ENCODE measurements at places on chromosomes 11 and 22.

- no peak for DNase-seq
These were observed 693.7 kb downstream of the OPCML start for GRCh38 chr11:132838627-132839026.

DNA sequence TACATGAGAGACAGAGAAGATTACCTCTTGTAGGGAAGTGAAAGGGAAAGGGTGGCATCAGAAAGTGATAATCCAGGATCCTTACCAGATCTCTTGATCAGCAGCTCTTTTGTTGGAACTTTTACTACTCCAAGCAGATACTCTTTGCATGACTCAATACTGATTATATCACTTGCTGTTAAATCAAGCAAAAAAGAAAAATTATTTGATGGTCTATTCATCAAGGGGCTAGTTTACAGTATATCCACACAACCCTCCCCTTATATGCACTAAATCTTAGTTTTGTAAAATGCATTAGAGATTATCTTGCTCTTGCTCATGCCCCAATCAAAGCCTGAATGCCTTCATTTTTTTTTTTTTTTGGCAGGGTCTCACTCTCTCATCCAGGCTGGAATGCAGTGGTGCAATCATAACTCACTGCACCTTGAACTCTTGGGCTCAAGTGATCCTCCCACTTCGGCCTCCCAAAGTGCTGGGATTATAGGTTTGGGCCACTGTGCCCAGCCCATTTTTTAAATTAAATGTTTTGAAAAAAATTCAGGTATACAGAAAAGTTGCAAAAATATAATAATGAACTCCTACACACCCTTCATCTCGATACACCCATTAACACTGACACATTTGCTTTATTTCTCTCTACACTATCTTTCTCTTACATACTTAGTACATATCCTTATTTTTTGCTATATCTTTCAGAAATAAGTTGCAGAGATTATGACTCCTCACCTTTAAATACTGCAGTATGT lies 76.1 kb upstream of the UCP3 start:
- DNase-seq = no peak

GRCh38 chr22:28937206-28938025 lies 54.0 kb downstream of the ZNRF3 start:
- no peak for DNase-seq

GRCh38 chr11:85281550-85281949 lies 345.6 kb downstream of the DLG2 start:
- DNase-seq = no peak

DNA sequence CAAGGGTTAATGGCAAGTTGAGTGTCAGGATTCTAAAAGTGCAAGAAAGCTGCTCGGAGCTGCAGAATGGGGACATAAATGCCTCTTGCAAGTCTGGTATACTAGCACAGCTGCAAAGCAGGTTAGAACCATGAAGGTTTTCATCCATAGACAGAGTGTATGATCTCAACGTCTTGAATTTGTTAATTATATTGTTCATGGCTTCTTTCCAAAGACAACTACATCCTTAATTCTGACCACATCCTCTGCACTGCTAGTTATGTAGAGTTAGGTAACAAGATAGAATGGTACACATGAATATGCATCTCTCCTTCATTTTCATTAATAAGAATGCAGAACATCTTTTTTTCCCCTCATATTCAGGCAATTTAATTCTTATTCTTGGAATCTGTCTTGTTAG lies 34.2 kb downstream of the EXPH5 start:
- DNase-seq = no peak

DNA sequence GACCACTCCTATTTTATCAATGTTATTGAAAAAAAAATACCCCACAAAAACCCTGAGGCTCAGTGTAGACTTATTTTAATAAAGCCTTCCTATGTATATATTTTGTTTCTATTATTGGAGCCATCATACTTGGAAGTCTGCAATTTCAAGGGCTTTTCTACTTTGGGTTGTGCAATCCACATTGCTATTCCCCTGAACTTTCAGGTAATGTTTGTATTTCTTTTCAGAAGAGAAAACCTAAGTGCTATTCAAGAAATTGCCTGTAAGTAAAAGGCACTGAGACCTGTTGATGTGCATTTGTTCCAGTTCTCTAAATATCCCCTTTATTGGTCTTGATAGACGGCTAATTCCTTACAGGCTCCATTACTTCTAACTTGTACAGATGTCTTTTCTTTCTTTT lies 280.7 kb upstream of the RAG2 start:
- no peak for DNase-seq

- DNase-seq = no peak
These were observed 21.6 kb upstream of the LMO1 start for GRCh38 chr11:8285228-8285627.

GRCh38 chr11:68987211-68987610 lies 6.4 kb upstream of the MRGPRD start:
- no peak for DNase-seq

DNA sequence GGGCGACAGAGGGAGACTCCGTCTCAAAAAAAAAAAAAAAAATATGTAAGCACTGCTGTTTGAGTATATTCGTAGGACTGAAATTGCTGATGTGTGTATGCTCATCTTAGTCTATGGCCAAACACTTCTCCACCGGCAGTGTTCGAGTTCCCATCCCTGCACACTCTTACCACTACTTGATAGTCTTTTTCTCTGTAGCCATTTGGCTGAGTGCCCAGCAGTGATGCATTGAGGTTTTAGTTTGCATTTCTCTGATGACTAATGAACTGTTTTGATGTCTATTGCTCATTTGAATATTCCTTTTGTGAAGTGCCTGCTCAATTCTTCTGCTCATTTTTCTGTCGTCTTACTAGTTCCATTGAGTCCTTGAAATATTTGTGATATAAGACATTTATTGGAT lies 1.9 kb downstream of the TIRAP start:
- peak; percentile 85 for DNase-seq

DNA sequence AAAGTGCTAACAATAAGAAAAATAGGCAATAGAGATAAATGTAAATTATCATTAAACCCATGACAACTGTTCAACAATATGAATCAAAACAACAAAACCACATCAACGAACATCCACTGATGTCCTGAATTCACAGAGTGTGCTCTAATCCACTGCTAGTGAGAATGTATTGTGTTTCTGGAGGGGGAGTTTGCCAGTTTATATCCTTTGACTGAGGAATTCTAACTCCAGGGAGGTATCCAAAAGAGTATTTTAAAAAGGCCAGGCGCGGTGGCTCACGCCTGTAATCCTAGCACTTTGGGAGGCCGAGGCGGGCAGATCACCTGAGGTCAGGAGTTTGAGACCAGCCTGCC lies 1.7 kb upstream of the WEE1 start:
- no peak for DNase-seq

DNA sequence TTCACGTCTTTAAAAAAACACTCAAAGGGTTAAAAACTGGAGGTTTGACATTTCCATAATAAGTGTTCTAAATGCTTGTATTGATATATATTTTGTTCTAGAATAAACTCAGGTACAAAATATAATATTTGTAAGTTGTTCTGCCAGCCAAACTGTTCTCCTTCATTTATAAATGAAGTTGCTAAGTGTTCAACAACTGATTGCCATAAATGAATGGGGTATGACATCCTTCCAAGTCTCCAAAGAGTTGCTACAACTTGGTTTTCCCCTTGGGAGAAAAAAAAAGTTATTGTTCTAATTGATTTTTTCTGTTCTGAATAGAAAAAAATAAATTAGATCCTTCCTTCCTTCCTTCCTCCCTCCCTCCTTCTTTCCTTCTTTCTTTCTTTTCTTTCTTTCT lies 65.4 kb upstream of the BLID start:
- no peak for DNase-seq

- no peak for DNase-seq
These were observed 104.4 kb downstream of the STIM1 start for GRCh38 chr11:3959903-3960265.

DNA sequence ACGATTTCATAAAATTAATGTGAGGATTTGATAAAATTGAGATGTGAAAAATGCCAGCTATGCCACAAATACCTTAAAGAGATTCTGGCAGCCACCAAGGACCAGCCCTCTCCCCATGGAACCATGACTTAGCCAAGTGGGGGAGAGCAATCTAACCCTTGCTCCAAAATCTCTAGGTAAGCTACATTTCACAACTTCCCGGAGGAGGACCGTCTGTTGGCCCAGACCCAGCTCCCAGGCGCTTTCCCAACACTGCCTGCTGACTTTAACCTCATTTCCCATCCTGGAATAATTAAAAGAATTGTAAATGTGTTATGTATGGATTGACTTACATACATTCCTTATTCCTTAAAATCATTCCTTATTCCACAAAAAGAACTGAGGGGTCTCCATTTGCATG lies 47.5 kb upstream of the TENM4 start:
- no peak for DNase-seq

- no peak for DNase-seq
These were observed 30.1 kb downstream of the ATG16L2 start for GRCh38 chr11:72844356-72844755.

DNA sequence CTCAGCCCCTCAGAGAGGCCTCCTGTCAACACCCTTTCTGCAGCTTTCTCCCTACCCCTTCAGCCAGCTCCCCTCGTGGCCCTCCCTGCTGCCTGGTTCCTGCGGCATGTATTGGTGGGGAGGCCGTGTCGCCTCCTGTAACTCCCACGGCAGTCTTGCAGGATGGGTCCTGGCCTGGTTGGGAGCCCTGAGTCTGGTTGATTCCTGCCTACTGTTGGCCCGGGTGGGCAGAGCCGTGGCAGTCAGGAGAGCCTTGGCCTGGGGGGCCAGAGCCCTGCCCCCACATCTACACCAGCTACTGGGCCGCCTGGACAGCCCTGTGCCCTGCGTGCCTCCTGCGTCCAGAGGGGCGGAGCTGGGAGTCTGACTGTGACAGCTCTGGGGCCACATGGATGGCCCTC lies 30.3 kb upstream of the GRAMD4 start:
- DNase-seq = no peak

GRCh38 chr11:61334434-61335354 lies 1.7 kb downstream of the TKFC start:
- DNase-seq = no peak

- no peak for DNase-seq
These were observed 467 bp downstream of the EPS8L2 start for GRCh38 chr11:706439-706956.

Data from effector memory CD8-positive, alpha-beta T cell (primary cell).